Stimulated activated naive B cell treated with anti-CD40 and anti-IgM and Interleukin-4, amounts not matched to agents 10 μg/mL and 1 μg/mL and 100 μg/mL, for 72 hours (primary cell): ENCODE measurements at places on chromosomes 7 and 10.

- peak; percentile 22 for DNase-seq
These were observed 8.4 kb upstream of the R3HCC1L start for GRCh38 chr10:98125940-98126631.

DNA sequence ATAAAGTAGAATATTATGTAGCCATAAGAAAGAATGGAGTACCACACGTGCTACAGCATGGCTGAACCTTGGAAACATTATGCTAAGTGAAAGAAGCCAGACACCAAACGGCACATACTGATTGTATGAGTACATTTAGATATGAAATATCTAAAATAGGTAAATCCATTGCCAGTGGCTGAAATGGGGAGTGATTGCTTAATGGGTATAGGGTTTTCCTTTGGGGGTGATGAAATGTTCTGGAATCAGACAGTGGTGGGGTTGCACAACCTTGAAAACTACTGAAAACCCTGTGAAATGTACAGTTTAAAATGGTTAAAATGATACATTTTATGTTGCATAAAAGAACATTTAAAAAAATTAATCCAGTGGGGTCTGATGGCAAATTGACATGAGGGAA, 667.9 kb downstream of the AUTS2 start:
- DNase-seq = no peak

DNA sequence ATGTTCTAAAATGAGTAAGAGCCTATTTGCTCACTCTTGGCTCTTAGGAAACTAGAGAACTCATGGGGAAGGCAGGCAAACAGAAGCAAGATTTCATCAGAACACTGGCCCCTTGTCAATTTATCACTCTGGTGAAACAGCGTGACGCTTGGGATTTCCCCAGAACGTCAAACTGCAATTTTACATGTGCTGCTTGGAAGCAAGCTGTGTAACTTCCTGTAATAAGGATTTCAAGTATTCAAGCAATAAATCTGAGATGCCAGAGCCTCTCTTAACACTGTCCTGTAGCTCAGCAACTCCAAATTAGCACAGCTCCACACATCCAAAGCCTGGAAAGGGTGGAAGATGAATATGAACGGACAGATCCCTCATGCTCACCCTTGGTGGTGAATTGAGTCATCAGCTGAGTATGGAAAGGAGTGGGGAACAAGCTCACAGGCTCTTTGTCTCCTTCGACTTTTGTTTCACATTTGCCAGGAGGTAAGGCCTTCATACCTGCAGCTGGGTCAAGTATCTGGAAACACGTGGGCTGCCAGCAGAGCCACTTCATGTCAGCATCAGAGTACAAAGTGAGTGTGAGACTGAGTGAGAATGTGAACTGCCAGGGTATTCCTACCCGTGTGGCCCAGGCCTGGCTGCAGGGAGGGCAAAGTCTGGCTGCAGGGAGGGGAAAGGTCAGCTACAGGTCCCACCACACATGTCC, 140.4 kb upstream of the NAMPT start:
- peak; percentile 87 for DNase-seq

DNA sequence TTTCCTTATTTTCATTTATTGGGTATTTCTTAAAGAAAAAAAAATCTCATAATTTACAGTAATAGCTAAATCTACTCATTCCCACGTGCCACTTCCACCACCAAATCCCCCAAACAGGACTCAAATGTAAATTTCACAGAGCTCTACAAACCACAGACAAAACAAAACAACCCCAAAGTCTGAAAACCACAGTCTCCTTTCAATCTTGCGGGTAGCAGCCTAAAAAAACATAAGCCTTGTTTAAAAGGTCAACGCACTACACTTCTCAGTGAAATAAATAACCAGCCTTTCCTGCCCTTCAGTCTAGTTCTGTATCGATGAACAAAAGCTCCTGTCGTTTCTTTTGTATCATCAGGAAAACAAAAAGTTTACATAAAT, 121.8 kb upstream of the AFAP1L2 start:
- DNase-seq = peak; percentile 23

- DNase-seq = no peak
These were observed 234.2 kb downstream of the CRPPA start for GRCh38 chr7:16187131-16187530.

GRCh38 chr7:101557421-101557820, 71.7 kb downstream of the MYL10 start:
- DNase-seq = no peak

- no peak for DNase-seq
These were observed 261.1 kb upstream of the CSTF2T start for GRCh38 chr10:51960494-51960895.
